ENCODE measurements at places on chromosomes 13 and 19.

- peak; percentile 18 for DNase-seq
These were observed 500 bp upstream of the IFI30 start for GRCh38 chr19:18173054-18173571.

DNA sequence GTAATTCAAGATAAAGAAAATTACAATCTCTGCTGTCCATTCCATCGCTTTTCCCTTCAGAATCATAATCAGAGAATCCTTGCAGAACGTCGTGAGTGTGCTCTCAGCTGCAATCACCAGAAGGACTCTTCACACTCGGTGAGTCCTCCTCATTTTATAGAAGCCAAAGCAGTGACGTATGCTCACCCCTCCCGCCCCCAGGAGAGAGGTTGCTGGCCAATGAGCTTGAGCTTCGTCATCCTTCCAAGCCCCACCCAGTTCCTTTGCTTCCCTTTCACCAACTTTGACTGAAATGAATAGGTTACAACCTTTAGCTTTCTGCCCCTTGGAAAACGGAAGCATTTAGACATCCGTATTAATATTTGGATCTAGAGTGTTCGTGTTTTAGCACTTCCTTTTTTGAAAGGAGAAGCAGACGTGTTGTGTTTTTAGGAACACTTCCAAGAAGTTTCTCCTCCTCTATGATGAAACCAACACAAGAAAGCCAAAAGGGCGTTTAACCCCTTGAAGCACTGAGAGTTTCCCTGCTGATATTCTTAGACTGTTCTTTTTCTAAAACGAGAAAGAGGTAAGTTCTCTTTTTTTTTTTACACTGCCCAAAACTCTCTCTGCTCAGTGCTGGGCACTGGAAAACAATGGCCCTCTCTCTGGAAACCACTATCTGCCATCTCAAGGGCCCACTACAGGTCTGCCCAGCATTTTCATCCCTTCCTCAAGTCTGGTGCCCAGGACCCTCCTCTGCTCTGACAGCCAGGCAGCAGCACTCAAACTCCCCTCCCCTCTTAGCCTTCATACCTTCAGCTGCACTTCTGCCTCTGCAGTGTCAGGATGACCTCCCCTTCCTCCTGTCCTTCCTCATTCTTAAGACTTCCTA lies 44.3 kb upstream of the CEACAM21 start:
- no peak for DNase-seq

GRCh38 chr13:100825557-100825956 lies 151.0 kb upstream of the TMTC4 start:
- no peak for DNase-seq

DNA sequence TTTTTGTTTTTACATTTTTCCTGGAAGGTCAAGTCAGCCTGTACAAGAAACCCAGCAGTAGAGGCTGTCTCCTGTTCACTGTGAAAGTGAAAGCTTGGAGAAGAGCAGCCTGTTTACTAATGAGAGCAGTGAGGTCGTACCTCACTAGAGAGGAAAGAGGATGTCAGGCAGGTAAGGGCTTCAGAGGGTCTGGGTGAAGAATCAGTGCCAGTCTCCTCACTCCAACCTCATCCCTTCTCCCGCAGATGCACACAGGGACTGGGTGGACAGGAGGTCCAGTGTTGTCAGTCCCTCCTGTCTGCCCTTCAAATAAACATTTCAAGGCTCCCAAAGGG lies 462.5 kb downstream of the KLF5 start:
- DNase-seq, result no peak

- DNase-seq, result no peak
These were observed 95.3 kb downstream of the KL start for GRCh38 chr13:33111414-33112110.

- peak; percentile 58 for DNase-seq
These were observed 9.8 kb upstream of the ZNF627 start for GRCh38 chr19:11587302-11587974.

GRCh38 chr13:21897161-21897560 lies 226.3 kb downstream of the FGF9 start:
- DNase-seq, result no peak

DNA sequence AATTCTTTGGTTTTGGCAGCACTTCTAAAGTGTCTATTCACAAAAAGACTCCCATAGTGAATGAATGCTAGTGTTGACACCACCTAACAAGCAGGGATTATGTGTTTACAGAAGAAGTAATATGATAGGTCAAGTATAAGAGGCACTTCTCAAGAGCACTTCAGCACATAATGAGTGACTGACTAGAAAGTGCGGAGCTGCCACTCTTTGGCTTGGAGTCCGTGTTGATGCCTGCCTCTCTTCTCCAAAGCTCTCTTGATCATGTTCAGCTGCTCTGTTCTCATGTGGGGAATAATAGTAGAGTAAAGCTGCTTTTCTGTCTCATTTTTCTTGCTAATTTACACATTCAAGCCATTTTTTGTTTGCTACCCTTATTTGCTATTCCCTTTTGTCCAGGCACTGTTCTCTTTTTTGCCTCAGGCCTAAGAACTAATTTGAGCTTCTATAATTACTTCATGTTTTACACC lies 22.7 kb upstream of the MAB21L1 start:
- DNase-seq, result no peak

- no peak for DNase-seq
These were observed 3.2 kb upstream of the ZNF235 start for GRCh38 chr19:44308011-44308410.

DNA sequence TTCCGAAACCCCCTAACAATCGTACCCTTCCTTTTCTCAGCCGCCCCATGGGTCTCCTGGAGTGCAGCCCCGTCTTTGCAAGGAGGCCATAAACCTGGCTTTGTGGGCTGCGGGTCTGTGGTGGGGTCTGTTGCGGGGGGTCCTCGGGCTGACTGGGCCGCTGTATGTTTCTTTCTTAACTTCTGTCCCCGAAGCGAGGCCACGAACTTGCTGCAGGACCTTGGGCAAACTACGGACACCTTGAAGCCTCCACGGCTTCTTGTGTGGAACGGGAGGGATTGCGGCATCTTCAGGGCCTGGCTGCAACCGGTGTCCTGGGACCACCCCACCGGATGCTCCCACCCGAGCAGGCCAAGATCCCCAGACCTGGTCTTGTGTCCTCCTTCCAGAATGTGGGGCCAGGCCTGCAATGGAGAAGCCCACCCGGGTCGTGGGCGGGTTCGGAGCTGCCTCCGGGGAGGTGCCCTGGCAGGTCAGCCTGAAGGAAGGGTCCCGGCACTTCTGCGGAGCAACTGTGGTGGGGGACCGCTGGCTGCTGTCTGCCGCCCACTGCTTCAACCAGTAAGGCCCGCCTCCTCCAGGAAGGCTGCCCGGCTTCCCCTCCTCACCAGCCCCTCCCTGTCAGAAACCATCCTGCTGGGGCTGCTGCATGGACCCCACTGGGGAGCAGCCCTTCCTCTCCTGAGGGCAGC lies 12.0 kb downstream of the TIMM13 start:
- DNase-seq, result no peak

DNA sequence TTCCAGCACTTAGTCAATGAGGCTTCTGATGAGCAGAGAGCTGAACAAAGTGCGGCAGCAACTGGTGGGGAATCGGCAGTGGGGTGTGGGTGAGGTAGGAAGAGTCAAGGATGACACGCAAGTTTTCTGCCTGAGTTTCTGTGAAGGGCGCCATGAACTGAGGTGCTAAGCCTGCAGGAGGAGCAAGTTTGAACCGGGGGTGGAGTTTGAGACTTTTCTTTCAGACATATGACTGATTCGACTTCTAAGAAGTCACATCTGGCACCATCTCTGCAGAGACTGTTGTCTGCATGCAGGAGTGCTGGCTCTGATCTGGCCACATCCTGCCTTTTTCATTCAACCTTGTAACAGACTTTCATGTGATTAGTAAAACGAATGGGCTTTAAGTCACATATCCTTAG lies 14.8 kb upstream of the GPI start:
- no peak for DNase-seq

DNA sequence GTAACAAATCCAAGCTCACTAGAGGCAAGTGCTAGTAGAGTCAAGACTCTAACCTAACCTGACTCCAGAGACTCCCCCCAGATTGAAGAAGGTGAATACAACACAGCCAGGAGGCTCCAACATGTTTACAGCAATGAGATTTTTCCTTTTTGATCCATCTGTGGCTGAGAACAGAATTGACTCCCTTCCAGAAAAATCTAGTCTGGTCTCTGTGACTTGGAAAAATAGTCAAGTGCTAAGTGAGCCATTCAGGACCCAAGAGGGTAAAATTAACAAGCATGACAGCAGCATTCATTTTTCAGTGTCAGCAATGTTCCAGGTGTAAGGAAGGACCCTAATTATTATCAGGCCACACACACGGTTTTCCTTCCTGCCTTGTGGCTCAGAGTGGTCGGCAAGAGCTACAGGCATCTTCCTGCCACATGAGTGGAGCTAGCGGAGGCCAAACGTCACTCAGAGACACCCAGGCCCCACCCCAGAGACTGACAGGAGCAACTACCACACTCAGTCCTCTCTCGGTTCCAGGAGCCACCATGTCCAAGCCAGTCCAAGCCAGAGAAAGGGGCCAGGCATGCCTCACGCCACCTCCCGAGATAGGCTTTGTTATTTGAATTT lies 395.1 kb downstream of the FOXO1 start:
- no peak for DNase-seq

GRCh38 chr19:48750771-48751504 lies 1.5 kb downstream of the FUT1 start:
- no peak for DNase-seq

DNA sequence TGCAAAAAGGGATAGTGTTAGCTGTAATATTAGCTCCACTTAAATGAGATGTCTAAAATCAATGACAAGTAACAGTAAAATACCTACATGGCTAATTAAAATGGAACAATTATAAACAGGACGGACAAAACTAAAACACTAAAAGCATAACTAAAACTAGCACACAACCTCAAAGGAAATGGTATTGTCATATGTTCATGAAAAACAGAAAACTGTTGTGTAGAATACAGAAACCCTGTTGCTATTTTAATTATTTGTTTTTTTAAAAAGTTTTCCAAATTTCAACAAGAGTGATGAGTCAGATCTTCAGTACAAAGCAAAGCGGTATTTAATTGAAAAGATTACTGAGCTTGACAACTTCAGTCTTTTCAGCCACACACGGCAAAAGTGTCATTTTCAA lies 4.2 kb downstream of the RCBTB2 start:
- DNase-seq, result no peak

DNA sequence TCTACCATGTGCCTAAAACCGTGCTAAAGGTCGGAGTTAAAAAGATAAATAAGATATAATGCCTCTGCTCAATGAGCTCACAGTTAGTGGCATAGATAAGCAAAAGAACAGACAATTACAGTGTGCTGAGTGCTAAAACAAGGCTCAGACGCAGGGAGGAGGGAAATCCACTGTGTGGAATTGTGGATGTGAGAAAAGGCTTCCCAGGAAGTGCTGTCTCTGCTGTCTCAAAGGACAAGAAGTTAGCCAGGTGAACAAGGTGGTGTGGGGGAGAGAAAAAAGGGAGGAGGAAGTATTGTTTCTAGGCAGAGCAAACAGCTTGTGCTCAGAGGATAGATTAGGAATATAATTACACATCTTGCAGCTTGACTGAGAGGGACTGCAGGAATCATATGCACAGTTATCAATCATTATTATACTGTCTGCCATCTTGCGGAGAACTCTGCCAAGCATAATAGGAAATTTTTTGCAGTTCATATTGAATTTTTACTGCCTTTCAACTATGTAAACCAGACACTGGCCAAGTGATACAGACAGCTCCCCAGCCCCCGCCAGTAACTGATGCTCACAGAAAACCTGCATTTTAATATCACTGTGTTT lies 9.3 kb downstream of the C13orf42 start:
- no peak for DNase-seq

GRCh38 chr13:112586334-112586960 lies 1.5 kb downstream of the TUBGCP3 start:
- DNase-seq, result no peak

GRCh38 chr13:21504379-21504778 lies 45.3 kb upstream of the ZDHHC20 start:
- no peak for DNase-seq

DNA sequence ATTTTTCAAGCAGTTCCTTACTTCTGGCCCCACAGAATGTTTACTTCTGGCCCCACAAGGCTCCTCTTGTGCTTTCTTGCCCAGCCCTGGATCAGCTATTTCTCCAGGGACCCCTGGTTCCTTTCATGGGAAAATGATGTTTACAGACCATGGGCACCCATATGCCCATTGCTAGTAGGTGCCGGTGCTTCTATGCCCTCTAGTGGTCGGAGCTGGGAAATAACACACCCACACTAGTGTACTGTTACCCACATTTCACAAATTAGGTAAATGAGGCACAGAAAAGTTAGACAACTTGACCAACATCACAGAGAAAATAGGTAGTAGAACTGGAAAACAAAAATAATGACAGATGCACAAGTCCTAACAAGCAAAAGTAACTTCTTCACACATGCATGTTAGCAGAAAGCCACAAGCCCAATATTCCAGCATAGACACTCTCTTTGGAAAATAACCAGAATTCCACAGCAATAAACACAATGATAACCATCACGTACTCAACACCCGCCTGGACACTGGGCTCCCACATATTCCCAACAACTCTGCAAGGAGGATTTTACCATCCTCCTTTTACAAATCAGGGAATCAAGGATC lies 1.3 kb upstream of the CEACAM6 start:
- no peak for DNase-seq

GRCh38 chr19:41302624-41303351 lies 7.2 kb upstream of the CCDC97 start:
- no peak for DNase-seq

DNA sequence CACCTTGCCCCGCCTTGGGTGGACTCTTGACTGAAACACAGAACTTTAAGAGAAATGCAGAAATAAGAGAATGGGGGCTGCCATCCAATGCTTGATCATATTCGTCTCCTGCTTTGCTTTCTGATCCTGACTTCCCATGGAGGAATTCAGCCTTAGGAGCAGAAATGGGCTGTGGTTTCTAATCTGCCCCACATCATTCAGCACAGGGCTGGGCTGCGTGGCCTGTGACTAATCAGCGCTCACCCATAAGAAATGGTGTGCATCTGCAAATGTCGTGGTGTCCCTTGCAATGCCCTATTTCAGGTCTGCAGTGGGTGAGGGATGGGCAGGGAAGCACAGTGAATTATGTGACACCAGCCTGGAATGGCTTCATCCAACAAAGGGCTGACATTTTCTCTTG lies 60.7 kb upstream of the URI1 start:
- no peak for DNase-seq

Measured in C1 segment of cervical spinal cord (tissue), 14 donors.